ENCODE measurements at places on chromosomes 7 and 10. TPM values are rescaled to one million over a fixed set of nuclear protein-coding genes. Genes with fewer than 3 reads are reported as not detected.

The MRLN gene
- total RNA-seq = not detected

The GRM3 gene
- not detected for total RNA-seq

- DNase-seq = peak; percentile 87
Observed at GRCh38 chr7:47536661-47537611, 45.0 kb downstream of the TNS3 start.

The ANKRD7 gene
- not detected for total RNA-seq

The PON1 gene
- total RNA-seq = not detected

- DNase-seq = no peak
Observed at GRCh38 chr7:140643416-140643815, 2.8 kb upstream of the DENND2A start.

GRCh38 chr7:122528879-122529481, 169.9 kb downstream of the RNF133 start:
- DNase-seq = no peak

The SLC26A4 gene
- total RNA-seq = 2.6 TPM

DNA sequence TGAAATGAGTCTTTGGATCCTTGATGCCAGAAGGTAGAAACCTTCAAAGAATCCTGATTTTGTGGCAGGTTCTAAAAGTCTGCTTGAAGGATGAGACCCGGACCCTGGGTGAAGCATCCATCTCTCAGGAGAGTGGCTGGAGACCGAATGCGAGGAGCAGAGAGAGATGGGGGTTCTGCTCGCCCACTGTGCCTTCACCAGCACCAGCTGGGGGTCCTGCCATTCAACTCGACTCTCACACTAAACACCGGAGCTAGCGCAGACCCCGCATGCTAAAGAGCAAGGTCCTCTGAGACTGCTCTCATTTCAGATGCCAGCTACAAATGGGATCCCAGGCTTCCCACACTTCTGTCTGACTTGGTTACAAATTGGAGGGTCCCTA, 218.4 kb downstream of the GLRX3 start:
- no peak for DNase-seq

GRCh38 chr10:111473361-111473760, 396.5 kb downstream of the ADRA2A start:
- DNase-seq = no peak

DNA sequence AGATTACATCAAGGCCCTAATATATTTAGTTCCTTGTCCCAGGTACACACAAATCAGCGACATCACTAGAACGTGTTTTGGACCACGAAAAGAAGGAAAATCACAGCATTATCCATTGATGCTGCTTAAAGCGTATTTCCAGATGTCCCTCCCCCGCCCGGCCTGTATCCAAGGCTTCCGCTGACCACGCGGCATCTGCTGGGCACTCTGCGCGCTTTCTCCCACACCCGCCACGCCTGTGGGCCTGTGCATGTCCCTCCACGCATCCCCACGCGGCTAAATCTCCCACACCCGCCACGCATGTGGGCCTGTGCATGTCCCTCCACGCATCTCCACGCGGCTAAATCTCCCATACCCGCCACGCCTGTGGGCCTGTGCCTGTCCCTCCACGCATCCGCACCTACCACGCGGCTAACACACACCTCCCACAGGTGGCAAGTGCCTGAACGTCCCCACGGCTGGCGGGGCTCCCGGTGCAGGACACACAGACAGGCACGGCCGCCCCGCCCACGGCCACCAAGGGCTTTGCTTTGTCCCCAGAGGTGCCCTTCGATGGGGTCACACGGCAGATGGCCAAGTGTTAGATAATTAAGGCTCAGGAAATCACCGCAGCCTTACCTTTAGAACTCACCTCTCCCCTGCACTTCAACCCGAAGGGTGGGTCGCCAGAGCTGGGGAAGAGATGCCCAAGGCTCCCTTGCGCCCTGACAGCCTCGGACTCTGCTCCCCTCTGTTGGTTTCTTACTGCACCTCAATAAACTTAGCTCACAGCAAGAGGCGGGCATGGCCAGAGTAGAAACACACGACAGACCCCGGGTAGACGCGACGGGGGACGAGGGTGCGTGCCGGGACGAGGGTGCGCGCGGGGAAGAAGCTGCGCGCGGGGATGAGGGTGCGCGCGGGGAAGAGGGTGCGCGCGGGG, 49.5 kb downstream of the DIP2C start:
- no peak for DNase-seq

DNA sequence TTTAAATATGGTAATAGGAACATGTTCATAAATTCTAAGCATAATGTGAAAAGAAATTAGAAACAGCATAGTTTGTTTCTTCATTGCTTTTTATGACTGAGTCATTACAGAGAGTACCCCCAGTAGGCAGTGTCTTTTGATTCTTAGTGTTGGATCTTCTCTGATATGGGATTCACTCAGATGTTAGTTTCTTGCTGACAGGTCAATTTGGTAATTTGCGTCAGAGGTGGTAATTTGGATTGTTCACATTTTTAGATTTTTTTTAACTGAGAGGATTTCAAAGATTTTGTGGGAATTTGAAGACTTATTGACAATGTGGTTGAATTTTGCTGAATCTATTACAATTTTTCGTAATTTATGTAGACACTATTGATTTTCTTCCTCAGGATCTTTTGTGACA, 2.1 kb downstream of the HSPA14 start:
- DNase-seq = no peak
